CD8-positive, alpha-beta memory T cell (primary cell): ENCODE measurements at places on chromosomes 5 and 9.

GRCh38 chr5:83426855-83427254 lies 44.7 kb upstream of the VCAN start:
- no peak for DNase-seq

GRCh38 chr9:114090798-114091197 lies 8.3 kb downstream of the KIF12 start:
- DNase-seq: no peak

- DNase-seq: no peak
These were observed 8.1 kb upstream of the PRR16 start for GRCh38 chr5:120456006-120456405.

DNA sequence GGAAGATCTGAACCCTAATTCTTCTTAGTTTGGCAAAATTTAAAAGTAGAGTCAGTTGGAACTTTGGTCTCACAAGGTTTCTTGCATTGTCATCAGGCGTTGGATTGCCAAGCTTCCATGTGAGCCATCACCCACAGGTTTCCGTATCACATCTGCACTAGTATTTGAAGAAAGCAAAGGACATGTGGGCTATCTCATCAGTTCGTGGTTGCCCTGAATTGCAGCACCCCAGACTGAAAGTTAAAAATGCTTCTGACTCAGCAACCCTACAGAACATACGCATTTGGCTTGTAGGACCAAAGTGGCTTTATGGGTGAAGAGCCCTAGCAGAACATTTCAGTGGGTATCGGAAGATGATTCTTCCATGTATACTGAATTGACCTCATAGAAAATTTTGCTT lies 358.0 kb downstream of the ENC1 start:
- no peak for DNase-seq

- no peak for DNase-seq
These were observed 5.3 kb downstream of the TXNDC15 start for GRCh38 chr5:134879456-134879855.

- DNase-seq: no peak
These were observed 184.0 kb downstream of the SYK start for GRCh38 chr9:90985631-90986030.

DNA sequence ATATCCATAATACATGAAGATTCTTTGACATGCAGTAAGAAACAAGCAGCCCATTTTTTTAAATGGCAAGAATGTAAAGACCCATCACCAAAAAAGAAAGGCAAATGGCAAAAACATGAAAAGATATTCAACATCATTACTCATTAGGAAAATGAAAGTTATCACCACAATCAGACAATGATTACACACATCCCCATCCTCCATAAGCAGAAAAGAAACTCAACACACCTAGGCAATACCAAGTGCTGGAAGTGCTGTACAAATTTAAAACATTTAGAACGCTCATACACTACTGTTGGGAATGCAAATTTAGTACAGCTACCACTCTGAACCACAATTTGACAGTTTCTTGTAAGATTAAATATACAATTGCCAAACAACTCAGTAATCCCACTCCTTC lies 466.7 kb downstream of the ACTL7B start:
- no peak for DNase-seq

GRCh38 chr9:114170771-114171461 lies 15.6 kb downstream of the COL27A1 start:
- no peak for DNase-seq

DNA sequence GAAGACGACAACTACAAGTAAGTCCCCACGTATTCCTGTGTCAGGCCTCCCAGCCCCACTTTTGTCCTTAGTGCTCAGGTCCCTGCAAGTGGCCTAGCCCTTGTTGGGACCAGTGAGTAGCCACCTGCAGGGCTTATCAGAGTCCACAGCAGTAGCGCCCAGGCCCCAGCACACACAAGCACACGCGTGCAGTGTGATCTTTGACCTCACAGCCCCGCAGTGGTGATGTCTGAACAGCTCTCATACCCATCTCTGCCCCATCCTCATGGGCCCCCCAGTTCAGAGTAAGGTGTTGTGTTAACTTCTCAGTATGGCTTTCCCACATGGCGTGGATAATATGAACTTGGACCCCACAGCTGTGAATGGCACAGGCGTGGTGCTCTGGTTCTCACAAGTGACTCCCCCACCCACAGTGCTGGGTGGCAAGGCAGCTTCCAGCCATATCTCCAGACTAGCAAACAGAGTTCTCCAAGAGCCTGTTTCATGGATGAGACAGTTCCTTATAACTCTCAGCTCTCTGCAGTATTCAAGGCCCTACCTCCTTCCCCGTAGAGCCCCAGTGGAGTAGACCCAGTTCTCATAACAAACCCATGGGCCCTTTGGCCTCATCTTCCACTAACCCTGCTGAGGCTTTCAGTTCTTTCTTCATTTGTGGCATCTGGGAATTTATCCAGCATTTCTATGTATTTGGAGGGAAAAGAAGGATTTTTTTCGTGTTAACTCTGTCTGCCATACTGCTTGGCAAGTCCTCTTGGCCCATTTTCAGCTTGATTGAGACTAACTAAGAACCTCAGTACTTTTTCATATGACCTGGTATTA lies 46.5 kb upstream of the ANGPTL2 start:
- DNase-seq: no peak

GRCh38 chr9:122394265-122395125 lies 23.7 kb downstream of the PTGS1 start:
- DNase-seq: no peak

DNA sequence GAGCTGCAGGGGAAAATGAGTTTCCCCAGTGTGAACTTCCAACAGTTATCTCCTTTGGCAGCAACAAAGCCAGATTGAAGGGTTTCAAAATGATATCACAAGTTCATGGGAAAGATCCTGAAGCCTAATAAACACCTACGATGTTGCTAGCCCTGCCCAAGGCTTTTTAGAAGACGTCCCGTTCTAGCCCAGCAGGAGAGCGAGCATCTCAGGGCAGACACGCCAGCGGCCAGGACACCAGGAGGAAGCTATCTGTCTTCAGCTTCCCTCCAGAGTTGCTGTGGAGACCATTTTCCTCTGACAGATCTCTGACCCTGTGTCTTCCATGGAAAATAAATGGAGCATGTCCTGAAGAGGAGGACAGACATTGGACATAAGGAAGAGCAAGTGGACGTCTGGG lies 98.4 kb downstream of the FBXO38 start:
- DNase-seq: no peak

- no peak for DNase-seq
These were observed 27.6 kb upstream of the NFIB start for GRCh38 chr9:14341437-14342122.

DNA sequence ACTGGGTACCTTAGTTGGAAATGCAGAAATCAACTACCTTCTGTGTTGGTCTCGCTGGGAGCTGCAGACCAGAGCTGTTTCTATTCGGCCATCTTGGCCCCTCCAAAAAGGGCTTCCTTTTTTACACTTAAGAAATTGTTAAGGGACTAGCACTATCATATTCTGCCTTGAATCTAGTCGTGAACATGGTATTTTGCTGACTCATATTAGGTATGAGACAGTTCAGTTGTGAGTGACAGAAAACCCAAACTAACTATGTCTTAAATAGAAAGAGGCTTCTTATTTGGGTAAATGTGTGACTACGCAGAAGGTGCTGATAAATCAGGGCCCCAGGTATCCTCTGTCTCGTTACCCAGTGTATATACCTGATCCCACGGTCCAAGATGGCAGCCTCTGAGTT lies 298.2 kb downstream of the EDIL3 start:
- no peak for DNase-seq

DNA sequence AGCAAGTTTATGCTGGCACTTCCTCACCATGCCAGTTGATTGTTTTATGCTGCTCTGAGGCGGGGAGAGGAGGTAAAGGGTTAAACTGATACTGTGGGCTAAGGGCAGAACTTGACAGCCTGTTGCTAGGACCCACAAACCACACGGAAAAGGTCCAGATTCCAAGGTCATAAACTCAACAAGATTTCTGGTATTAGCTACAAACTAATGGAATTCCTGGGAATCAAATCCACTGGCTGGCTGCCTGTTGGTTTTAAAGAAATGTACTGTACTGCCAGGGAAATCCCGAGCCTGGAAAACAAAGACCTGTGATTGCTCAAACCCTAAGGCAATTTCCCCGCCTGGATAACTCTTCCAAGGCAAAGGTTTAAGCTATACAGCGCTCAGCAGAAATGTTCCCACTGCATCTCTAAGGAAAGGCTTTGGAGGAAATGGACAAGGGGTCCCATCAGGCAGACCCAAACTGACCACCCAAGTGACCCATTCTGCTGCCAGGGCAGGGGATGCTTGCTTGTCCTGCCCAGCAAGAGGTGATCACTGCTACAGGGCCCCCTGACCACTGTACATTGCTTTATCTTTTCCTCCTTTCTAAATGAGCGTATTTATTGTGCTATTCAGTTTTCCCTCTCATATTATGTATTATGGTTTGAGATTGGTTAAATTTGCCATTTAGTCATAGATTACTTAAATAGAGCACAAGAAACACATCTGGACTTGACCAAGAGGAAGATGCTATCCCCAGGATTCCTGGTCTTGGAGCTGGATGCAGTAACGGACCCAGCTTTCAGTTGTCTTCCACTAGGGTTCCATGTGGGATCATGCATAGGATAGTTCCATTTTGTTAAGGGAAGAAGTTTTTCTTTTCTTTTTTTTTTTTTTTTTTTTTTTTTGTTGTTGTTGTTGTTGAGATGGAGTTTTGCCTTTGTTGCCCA lies 124.3 kb downstream of the SUSD1 start:
- no peak for DNase-seq

GRCh38 chr9:134627417-134628353 lies 13.9 kb upstream of the COL5A1 start:
- no peak for DNase-seq

GRCh38 chr5:151084363-151084762 lies 3.5 kb upstream of the TNIP1 start:
- DNase-seq: no peak

DNA sequence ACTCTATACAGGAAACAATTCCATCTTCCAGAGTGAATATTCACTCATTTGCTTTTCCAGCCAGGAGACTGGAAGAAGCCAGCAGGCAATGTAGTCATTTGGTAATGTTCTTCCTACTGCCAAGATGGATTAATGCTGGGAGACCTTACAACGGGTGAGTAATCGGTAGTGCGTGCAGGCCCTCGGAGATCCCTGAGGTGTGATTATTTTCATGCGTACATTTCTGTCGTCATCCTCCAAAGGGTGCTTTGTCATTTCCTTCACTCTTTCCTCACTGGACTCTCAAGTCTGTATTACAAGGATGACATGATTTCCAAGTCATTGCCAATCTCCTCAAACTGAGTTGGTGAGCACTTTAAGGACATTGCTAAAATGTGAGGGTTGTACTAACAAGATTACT lies 263.5 kb downstream of the CWC27 start:
- DNase-seq: no peak

- no peak for DNase-seq
These were observed 51.9 kb upstream of the UBAC1 start for GRCh38 chr9:136013116-136013515.

GRCh38 chr5:73298772-73299630 lies 126.0 kb downstream of the TMEM174 start:
- no peak for DNase-seq

- DNase-seq: no peak
These were observed 133.8 kb upstream of the DAB2 start for GRCh38 chr5:39558541-39558940.

DNA sequence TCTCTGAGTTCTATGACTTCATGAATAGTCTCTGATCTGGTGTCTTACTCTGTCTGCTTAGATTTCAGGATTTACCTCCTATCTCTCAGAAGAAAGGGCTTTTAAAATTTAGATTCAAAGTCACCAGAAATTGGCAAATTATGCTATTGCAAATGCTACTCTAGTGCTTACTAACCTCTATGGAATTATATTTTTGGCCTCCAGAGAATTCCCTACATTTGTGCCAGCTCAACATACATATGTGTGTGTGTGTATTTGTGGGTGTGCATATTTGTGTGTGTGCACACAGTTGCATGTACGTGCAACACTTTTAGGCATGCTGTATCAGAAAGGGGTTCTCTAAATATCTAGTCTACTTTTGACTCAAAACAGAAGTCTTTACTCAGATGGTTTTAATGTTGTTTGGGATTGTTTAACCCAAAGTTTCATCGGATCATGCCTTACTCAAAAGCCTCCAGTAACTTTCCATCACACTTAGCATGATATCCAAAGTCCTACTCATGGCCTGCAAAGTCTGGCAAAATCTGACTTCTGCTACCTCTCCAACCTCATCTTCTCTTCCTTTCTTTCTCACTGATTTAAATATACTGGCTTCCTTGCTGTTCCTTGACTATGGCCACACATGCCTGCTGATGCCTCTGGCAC lies 147.6 kb upstream of the NR3C1 start:
- no peak for DNase-seq

DNA sequence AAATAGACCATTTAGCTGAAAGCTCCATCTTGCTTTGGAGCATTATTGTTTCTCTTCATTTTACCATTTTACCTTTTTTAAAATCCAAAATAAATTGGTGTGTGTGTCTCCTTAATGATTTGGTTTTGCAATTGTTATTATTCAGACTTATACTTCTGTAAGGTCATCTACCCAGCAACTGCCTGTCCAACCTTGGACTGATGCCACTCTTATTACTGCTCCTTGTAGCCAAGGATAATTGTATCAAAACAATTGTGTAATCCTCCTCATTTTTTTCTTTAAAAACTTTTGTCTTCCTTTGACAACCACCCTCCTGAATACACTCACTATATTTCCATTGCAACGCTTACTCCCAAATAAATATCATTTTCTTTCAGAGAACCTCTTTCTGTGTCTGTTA lies 30.3 kb upstream of the HMGCR start:
- no peak for DNase-seq

DNA sequence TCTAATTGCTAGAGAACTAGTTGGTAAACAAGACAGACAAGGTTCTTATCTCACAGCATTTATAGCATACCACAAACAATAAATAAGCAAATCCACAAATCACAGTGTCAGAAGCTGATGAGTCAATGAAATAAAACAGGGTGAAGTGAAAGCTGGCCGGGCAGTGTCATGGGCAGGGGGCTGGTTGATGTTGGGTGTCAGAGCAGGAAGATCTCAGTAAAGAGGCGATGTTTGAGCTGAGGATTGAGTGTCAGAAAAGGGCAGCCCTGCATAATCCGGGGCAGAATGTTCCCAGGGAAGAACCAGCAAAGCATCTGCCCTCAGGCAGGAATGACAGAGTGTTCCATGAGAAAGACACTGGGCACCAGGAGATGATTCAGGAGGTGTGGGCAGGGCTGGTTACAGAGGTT lies 183.4 kb downstream of the GOLPH3 start:
- no peak for DNase-seq

DNA sequence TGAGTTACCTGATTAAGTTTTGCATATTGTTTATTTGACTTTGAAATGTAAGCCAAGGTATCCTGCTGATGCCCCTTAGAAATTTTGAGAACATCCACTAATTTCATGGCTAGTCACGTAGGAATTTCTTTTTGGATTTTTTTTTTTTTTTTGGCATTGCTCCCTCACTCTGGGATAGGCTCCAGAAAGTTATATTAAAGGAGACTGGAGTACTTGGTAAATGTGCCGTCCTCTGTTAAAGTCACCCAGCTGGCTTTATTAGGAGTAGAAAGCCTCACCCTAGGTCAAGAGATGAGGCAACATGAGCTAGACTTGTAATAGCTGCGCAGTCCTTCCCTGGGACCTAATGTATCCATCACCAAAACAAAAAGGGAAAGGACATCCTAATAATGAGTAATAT lies 3.1 kb downstream of the KCTD16 start:
- no peak for DNase-seq

- DNase-seq: no peak
These were observed 69.4 kb upstream of the ACTBL2 start for GRCh38 chr5:57552033-57552432.
